Tibial nerve (tissue), 4 donors: ENCODE measurements at places on chromosomes 2 and 18.
A peak's percentile ranks its signal among the peaks of the same experiment; 100 is the strongest.

GRCh38 chr2:69914950-69915945 is at the start of gene MXD1:
TSS of gene MXD1 (plus strand) at chr2:69915109. CDS start at chr2:69915331, 222 bp downstream.
- DNase-seq, result no peak

- no peak for DNase-seq
Observed at GRCh38 chr2:206480161-206480560, 36.8 kb downstream of the ADAM23 start.

GRCh38 chr2:193883820-193884219 is 1689.1 kb upstream of the TMEFF2 start:
- DNase-seq, result no peak

DNA sequence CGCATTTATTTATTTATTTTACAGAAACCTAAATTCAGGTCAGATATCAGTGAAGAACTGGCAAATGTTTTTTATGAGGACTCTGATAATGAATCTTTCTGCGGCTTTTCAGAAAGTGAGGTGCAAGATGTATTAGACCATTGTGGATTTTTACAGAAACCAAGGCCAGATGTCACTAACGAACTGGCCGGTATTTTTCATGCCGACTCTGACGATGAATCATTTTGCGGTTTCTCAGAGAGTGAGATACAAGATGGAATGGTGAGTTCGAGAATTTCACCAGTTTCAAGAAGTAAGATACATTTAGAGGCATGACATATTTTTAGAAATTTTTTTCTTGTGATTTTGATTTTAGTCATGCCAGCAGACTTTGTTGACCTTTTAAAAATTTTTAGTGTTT is 4.6 kb downstream of the CDCA7 start:
- DNase-seq, result no peak

- peak; percentile 33 for DNase-seq
Observed at GRCh38 chr18:34493099-34493544, 217.0 kb upstream of the DTNA start.

DNA sequence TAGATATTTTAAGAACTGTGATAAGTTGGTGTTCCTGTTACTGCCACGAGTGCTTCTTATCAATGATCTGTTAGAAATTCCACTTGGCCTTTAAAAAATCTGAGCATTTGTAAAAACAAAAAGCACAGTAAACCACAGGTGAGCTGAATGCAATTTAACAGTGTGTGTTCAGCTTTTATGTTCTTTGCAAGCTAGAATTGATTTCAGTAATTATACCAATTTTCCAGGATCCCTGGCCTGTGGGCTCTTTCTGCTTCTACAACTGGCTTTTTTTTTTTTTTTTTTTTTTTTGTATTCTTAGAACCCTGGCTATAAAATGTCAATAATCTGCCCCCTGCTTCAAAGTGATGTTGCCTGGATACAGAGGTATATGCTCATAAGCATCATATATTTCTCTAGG is 548.5 kb upstream of the SLC8A1 start:
- DNase-seq, result no peak

GRCh38 chr18:36294031-36294430 is 3.5 kb upstream of the FHOD3 start:
- DNase-seq, result no peak

DNA sequence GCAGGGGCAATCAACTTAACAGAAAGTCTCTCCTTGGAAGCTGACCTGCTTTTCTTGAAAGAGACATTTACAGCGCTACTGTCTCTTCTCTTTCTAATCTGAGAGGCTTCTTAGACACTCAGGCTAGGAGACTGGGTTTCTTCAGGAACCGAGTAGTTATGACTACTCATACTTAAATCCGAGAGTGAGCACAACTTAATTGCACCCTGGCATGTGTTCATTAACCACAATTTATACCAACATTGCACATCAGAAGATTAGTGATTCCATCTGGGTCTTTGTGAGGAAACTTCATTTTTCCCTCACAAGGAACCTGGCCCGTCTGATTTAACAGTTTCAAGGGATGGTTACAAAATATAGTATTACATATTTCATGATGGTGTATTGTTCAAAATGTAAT is 176.9 kb downstream of the UBE2E3 start:
- no peak for DNase-seq

GRCh38 chr2:47782381-47782670 is 619 bp upstream of the MSH6 start:
- no peak for DNase-seq

DNA sequence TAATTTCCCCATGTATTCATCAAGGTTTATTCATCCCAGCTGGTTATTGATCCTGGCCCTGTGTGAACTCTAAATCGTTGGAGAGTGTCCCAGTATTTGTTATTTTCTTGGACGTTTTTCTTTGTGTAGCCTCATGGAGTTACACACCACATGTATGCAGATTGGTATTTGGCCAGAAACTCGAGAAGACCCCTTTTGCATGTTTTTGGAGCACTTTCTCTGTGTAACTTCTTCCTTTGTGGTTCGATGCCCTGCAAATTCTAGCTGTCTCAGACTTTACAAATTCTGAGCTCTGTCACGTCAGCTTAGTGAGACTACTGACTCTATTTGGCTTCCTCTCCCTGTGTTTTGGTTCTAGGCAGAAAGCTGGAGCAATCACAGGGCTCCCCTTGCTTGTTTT is 198.7 kb downstream of the MCFD2 start:
- no peak for DNase-seq

DNA sequence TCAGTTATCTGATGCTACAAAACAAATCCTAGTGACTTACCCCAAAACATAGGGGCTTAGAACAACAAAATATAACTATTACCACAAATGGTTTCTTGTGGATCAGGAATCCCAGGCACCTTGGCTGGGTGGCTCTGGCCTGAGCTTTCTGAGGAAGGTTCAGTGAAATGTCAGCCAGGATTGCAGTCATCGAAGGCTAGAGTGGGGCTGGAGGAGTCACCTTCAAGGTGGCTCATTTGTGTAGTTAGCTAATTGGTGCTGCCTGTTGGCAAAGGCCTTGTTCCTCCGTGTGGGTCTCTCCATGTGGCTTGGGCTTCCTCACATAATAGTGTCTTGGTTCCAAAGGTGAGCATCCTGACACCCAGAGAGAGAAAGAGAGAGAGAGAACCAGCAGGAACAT is 57.4 kb downstream of the COPS8 start:
- no peak for DNase-seq

DNA sequence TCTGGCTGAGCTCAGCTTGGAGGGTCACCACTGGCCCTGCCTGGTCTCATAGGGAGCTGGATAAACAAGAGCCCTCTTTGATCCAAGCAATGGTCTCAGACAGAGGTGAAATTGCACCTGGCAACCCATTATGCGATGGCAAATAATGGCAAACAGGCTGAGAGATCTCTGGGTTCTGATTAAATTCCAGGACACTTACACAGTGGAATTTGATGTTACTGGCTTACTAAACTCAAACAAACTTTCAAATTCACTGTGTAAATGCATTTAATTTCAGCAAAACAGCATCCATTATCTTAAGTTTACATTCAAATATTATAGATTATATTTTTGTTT is 19.5 kb upstream of the STAT4 start:
- DNase-seq, result no peak

DNA sequence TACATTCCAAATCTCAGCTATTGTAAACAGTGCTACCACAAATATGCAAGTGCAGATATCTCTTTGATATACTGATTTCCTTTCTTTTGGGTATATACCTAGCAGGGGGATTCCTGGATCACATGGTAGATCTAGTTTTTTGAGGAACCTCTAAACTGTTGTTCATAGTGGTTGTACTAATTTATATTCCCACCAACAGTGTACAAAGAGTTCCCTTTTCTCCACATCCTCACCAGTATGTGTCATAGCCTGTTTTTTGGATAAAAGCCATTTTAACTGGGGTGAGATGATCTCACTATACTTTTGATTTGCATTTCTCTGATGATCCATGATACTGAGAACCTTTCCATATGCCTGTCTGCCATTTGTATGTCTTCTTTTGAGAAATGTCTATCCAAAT is 6.3 kb upstream of the CCNT2 start:
- DNase-seq, result no peak

DNA sequence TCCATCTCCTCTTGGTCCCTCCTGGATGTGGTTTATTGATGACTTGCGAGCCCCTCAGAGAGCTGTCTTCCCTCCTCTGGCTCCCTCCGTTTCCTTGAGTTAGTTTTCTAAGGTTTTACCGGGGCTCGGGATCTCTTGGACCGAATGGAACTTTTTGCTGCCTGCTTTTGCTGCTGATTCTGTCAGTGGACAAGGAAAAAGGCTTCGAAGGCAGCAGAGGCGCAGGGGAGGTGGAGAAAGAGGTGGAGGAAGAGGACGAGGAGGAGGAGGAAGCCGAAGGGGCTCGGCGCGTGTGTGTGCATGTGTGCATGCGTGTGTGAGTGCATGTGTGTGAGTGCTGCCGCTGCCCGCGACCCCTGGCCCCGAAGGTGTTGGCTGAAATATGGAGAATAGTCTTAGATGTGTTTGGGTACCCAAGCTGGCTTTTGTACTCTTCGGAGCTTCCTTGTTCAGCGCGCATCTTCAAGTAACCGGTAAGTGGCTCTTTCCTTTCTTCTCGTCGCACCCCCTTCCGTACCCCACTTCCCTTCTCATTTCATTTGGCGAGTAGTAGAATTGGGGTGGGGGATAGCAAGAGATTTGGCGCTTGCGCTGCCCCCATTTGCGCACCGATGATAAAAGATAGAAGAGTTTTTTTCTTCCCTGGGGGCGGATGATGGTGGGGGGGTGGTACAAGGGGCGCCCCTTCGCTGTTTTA is 557 bp downstream of the DCC start:
- DNase-seq, result no peak

GRCh38 chr18:78731016-78731397 is 248.6 kb upstream of the SALL3 start:
- no peak for DNase-seq

DNA sequence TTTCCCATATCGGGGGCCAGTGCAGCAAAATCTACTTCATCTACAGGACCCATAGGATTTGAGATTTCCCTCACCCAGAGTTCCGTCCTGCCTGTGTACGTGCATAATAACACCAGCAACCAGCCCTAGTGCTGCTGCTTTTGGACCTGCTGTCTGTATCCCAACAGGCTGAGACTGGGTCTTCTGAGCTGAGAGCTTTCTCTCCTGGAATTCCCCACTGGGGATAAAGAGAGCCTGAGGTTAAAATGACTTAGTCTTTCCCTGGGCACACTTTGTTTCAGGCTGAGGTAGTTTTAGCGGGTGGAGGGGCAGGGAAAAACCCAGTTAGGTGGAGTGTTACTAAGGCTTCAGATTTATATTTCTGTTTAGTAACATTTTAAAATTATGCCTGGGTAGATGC is 62.5 kb downstream of the SERTAD2 start:
- DNase-seq, result no peak

GRCh38 chr2:84906900-84907714 is 1.7 kb downstream of the TMSB10 start:
- DNase-seq, result peak; percentile 77

DNA sequence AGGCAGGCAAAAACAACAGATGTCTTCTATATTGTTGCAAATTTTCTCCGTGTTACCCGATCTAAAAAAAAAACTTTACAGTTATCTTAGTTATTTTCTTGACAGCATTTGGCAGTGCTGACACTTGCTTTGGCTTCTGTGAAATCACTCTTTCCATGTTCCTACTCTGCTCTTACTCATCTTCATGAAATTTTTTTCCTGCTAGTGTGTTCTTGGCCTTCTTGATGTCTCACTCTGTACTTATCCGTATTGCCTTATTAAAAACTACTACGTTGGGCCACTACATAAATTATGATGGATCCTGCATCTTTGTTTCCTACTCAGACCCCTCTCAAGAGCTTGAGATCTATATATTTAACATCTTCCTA is 134.4 kb downstream of the IKZF2 start:
- DNase-seq, result no peak

DNA sequence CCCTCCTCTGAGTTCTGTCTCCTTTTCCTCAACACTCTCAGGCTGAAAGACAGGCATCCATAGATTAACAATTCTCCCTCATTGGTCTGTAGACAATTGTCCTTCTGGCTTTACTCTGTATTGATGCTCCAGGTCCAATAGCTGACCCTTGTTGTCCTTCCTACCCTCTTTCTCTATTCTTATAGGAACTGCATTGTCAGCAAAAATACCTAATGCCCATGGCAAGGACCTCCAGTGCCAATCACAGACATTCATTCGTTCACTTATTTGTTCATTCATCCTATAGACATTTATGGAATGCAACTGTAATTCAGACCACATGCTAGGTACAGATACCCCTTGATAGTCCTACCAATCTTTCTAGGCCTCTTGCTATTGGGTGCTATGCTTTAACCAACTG is 69.8 kb upstream of the DTNA start:
- no peak for DNase-seq

- no peak for DNase-seq
Observed at GRCh38 chr2:51247252-51247805, 215.4 kb upstream of the NRXN1 start.

DNA sequence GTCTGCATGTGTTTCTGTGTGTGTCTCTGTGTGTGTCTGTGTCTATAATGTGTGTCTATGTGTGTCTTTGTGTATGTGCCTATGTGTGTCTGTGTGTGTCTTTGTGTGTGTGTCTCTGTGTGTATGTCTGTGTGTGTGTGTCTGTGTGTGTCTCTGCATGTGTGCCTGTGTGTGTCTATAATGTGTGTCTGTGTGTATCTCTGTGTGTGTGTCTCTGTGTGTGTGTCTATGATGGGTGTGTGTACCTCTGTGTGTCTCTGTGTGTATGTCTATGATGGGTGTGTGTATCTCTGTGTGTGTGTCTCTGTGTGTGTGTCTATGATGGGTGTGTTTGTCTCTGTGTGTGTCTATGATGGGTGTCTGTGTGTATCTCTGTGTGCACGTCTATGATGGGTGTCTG is 126.2 kb upstream of the GPC1 start:
- no peak for DNase-seq

DNA sequence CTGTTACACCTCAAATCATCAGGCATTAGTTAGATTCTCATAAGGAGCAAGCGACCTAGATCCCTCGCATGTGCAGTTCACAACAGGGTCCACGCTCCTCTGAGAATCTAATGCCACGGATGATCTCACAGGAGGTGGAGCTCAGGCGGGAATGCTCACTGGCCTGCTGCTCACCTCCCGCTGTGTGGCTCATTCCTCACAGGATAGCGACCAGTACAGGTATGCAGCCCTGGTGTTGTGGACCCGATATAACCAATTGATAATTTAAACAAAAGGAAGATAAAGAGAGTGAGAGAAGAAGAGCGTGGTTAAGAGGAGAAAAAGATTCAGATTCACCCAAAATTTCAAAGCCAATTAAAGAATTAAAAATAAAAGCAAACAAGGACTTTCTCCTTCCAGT is 20.8 kb downstream of the TLK1 start:
- DNase-seq, result no peak

GRCh38 chr2:141848191-141848590 is 282.6 kb downstream of the LRP1B start:
- DNase-seq, result no peak

GRCh38 chr2:128646691-128647090 is 328.0 kb upstream of the HS6ST1 start:
- DNase-seq, result no peak

GRCh38 chr18:58495207-58495606 is 133.7 kb downstream of the ALPK2 start:
- no peak for DNase-seq
